DMS79 (cell line): ENCODE measurements at places on chromosomes 16 and 17.

- no peak for DNase-seq
Measured at GRCh38 chr16:1194665-1195392, 30.2 kb downstream of the TPSG1 start.

DNA sequence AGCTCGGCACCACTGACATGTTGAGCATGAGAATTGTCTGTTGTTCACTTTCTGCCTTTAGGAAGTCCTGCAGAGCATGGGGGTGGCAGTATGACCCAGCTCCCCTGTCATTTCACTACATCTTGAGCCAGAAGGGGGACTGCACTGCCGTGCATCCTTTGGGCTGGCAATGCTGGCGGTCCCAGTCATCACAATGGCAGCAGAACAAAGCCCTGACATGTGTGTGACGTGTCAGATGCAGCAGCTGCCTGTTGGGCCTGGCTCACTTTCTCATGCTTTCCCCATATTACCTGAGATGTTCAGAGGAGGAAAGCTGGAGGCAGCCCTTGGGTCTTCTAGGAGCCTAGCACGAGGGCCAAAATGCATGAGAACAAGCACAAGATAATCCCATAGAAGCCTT lies 6.3 kb upstream of the ABAT start:
- no peak for DNase-seq

GRCh38 chr16:4767872-4768548 lies 1.0 kb upstream of the ZNF500 start:
- no peak for DNase-seq

- no peak for DNase-seq
Measured at GRCh38 chr17:2933606-2934005, 129.8 kb downstream of the OR1D5 start.

- no peak for DNase-seq
Measured at GRCh38 chr16:22054847-22055590, 37.3 kb upstream of the VWA3A start.

DNA sequence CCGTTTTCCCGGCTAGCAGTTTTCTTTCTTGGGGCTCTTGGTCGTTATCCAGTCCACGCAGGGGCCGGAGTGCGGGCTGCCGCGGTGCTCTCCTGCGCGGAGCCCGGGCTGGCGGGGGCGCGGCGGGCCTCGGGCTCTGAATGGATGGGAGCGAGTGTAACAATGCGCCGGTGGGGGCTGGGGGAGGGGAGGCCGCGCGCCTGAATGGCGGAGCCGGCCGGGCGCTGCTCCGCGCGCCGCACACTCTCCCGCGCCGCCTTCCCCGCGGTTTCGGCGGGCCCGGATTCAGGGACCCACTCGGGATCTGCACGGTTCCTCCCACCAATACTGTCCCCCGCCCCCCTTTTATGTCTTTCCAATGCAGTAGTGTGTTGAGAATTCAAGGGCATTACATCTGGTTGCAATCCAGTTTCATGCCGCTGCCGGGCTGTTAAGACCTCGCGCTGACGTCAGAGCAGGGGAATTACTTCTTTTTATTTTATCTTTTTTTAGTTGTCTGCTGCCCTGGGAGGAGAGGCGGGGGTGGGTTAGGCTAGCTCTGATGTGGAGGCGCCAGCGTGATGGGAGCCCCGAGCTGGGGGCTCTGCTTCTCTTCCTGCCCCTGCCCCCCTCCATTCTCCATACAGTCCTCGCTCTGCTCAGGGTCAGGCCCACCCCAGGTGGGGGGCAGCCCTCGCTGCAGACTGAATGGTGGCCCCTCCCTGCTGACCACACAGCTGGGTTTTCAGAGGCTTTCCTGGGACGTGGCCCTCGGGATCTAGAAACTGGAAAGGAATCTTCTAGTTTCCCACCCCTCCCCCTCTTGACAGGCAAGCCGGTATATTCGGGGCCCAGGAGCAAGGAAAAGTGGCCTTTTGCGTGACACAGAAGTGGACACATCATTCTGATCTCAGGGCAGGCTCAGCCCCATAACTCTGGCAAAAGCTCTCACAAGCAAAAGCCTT lies 1.8 kb downstream of the RAI1 start:
- DNase-seq: no peak

- DNase-seq: no peak
Measured at GRCh38 chr16:64206862-64207261, 915.0 kb downstream of the CDH11 start.

- no peak for DNase-seq
Measured at GRCh38 chr17:54980375-54980774, 11.8 kb downstream of the STXBP4 start.

GRCh38 chr17:57697891-57698711 lies 47.0 kb downstream of the CCDC182 start:
- peak; percentile 75 for DNase-seq

- DNase-seq: no peak
Measured at GRCh38 chr16:75627851-75628250, 4.8 kb upstream of the ADAT1 start.

DNA sequence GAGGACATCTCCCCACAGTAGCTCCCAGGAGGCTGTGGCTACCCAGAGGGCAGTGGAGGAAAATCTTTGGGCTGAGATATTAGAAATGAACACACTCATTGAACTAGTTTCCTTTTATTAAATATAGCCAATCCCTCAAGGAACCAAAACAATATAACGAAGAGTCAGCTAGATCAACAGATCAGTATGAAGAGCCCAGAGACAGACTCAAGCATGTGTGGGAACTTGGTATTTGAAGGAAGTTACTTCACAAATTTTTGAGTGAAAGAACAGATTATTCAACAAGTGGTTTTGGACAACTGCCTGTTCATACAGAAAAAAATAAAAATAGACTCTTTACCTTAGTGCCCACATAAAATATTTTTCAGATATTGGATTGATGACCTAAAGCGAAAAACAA lies 183.6 kb upstream of the PMFBP1 start:
- no peak for DNase-seq

DNA sequence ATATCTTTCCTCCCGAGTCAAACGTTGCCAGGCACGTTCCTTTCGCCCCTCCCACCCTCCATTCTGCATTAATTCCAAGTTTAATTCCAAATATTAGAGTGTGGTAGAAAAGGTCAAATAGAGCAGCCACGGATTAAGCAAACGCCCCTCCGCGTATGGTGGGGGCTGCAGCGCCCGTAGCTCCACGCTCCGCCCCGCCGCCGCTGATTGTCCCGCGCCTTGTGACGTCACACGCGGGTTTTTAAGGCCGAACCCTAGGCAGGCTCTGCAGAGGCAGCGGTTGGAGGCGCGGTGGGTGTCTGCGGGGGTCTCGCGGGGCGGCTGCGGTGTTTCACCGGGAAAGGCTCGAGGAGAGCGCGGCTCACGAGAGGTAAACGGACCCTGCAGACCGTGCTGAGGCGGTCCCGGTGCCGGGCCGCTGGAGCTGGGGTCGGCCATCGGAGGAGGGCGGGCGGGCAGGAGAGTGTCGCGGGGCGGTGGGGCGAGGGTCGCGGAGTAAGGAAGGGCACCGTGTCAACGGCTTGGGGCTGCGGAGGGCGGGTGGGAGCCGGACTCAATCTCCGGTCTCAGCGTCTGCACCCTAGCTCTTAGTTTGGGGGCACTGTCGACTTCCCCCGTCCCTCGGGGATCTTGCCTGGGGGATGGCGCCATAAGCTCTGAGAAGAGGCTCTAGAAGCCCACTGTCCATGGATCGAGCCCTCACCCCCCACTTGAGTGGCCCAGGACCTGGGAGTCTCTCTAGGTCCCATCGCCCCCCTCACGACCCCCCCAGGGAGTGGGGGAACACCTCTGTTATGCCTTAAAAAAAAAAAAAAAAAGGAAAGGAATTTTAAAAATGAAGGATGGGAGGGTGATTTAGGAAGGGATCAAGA lies at the start of gene ARL4D:
ARL4D (plus strand) TSS at position 270 of the 872 bp plus-strand sequence. CDS start 740 bp downstream, outside the sequence.
- DNase-seq: peak; percentile 71

DNA sequence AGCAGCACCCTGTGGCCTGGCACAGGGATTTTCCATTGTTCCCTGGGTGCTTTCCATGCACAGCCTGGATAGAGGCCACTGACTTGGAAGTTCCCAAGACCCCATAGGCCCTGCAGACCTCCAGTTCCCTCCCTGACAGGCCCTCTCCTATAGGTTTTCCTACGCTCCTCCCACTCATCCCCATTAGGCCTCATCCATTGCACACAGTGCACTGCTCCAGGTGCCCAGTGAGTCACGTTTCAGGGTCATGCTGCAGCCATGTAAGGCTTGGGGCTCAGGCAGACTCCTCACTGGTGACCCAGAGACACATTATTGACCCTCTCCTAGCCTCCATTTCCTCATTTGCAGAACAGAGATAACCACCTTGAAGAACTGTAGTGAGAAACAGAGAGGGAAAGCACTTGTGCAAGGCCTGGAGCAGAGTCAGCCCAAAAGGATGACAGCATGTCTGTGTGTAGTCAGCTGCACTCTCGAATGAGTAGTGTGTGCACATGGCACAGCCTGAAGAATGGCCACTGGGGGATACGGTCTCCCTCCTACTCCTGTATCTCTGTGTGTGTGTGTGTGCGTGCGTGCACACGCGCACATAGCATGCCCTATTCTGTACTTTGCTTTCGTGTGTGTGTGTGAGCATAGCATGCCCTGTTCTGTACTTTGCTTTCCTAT lies 26.8 kb downstream of the DRC3 start:
- no peak for DNase-seq

- no peak for DNase-seq
Measured at GRCh38 chr16:88170528-88170991, 212.2 kb upstream of the ZNF469 start.

DNA sequence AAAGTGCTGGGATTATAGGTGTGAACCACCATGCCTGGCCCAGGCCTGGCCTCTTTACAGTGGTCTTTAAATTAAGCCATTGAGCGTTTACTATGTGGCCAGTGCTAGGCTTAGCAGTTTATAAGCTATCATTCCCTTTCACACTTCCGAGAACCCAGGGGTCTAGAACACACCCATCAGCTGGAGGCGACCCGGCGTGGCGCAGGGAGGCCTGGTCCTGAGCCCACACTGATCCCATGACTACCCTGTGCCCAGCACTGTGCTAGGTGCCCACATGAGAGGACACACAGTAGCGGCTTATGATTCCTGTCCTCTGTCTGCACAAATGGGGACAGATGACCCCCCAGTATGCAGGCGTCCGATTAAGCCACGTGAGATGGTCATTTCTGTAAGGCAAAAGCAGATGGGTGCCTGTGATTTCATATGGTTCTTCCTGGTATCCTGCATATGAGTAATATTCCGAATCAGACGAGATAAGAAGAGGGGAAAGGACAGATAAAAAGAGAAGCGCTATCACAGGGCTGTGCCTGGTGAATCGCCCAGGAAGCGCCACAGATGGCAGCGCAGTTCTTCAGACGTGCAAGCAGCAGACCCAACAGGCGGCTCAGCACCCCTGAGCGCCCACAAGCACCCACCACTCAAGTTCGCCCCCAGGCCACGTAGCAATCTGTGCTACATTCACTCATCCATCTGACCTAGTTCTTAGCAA lies 5.3 kb downstream of the OSGIN1 start:
- no peak for DNase-seq

DNA sequence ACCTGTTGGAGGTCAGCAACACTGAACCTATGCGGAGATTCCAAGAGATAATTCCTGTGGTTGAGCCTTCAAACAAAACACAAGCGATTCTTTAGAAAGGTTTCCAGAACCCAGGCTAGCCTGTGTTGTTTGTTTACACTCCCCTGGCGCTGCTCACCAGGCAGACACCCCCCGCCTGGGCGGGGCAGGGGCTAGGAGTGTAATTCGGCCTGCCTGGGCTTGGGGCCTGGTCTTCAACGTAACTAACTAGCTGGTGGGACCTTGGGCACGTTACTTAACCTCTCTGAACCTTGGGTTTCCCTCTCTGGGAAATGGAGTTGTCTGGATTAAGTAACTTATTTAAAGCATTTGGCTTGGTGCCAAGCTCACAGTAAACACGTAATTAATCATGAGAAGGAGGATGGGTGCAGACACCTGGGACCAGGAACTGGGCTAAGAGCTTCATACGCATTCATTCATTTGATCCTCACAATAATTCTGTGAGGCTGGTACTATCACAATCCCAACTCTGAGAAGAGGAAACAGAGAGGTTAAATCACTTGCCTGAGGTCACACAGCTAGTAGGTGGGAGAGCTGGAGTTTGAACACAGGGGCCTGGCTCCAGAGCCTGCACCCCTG lies 7.6 kb upstream of the ARHGAP27 start:
- DNase-seq: no peak

GRCh38 chr16:88349903-88350900 lies 32.6 kb upstream of the ZNF469 start:
- no peak for DNase-seq

GRCh38 chr17:6675201-6675825 lies 23.8 kb downstream of the C17orf100 start:
- no peak for DNase-seq

DNA sequence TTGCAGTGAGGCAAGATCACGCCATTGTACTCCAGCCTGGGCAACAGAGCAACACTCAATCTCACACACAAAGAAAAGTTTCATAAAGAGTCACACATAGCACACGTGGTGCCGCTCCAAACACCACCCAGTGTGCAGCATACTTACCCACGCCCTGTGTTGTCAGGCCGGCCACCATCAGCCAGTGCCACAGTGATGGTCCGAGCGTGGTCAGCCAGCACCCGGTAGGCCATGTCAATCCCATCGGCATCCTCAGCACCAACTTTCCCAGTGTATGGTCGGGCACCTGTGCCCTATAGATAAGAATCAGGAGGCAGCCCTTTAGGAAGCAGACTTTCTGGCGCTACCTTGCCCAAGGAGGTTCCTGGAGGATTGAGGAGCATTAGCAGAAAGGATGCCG lies 17.7 kb upstream of the EXOSC6 start:
- no peak for DNase-seq

GRCh38 chr17:81307636-81308560 lies 12.8 kb upstream of the SLC38A10 start:
- no peak for DNase-seq

DNA sequence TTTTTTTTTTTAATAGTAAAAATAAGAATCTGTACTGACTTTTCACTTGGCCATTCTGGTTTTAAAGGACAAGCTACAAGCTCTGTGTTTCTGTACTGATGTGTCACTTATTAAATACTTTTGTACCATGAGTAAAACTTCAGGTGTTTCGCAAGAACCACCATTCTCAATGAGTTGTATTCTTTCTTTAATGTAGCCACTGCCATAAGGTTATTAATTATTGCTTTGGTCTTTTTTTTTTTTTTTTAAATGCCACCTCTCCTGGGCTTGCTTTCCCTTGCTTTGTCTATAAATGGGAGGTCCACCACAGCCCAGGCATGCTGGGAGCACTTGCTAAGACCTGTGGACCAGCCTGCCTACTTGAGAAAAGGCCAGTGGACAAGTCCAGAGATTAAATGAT lies 8.4 kb downstream of the ARL2BP start:
- no peak for DNase-seq

DNA sequence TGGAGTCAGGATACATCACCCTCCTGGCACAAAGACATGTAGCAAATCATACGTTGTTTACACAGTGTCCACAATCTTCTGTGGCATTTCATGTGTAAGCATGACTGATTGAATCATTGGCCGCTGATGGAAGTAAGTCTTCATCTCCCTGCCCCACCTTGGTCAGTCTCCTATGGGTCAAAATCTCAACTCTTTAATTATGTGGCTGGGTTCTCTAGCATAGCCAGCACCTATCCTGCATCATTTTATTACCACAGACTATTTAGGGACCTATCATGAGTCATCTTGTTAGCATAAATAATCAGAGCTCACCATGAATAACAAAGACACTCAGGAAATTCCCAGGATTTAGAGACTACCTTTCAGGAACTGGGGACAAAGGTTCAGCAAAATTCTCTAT lies 15.9 kb downstream of the TANC2 start:
- DNase-seq: no peak
